AG04450 (cell line): ENCODE measurements at places on chromosomes 3 and 15.

DNA sequence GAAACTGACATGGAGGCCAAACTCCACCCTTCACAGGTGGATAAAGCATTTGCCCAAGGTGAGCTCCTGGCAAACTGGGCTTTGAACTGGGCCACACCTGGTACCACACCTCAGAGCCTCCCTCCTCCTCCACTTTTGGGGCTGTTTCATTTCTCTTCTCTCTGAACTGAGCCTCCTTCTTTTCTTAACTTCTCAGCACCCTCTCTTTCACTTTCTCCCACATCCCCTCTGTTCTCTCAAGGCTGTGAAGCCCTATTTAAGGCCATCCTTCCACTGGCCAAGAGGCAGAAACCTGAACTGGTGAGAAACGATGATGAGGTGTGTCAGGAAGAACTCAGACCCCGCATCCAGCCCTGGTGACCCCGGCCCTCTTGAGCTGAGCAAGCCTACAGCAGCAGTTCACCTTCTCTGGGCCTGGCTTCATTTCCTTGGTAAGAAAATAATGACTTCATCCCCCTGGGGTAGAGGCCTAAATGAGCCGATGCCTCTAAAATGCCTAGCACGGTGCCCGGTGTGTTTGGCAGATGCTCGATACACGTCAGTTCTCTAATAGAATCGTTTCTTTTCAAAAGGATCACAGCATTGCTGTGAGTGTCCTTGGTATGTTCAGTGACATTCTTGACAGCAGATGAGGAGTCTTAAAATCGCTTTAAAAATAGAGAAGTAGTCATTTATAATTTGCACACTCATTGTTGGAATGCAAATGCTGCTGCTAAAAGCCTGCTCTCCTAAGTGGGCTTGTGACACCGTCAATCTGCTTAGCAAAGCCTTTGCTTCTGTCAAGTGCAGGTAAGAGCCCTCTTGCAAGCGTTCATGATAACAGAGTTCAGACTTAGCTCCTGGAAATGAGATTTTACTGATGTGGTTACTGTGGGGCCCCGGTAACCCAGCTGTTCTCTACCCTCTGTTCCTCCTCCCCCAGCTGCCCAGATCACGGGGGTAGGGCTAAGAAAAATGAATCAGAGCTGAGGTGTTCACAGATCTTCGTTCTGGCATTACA lies 97.7 kb upstream of the ATP2B2 start:
- DNase-seq, result no peak

DNA sequence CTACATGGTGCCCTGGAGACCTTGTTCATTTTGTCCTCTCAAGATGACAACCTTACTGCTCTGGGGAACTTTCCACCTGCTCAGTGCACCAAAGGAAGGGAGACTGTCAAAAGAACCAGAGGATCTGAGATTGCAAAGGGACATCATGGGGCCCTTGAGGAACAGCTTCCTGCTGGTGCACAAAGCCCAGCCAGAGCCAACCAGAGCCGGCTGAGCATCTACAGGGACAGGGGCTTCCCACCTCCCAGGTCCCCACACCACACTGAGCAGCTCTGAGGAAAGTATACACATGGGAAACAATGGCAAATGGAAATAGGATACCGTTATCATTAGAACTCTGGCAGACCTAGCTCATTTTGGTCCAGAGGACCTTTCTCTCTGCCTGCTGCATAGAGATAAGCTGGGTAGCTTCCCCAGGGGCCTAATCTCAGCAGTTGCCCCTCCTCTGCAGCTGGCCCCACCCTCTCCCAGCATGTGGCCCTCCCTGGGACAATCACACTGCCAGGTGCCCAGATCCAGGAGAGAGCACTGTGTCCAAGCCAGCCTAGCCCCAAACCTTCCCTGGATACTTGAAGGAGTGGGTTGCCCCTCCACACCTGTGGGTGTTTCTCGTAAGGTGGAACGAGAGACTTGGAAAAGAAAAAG lies 123.4 kb upstream of the PRR20G start:
- DNase-seq, result no peak

DNA sequence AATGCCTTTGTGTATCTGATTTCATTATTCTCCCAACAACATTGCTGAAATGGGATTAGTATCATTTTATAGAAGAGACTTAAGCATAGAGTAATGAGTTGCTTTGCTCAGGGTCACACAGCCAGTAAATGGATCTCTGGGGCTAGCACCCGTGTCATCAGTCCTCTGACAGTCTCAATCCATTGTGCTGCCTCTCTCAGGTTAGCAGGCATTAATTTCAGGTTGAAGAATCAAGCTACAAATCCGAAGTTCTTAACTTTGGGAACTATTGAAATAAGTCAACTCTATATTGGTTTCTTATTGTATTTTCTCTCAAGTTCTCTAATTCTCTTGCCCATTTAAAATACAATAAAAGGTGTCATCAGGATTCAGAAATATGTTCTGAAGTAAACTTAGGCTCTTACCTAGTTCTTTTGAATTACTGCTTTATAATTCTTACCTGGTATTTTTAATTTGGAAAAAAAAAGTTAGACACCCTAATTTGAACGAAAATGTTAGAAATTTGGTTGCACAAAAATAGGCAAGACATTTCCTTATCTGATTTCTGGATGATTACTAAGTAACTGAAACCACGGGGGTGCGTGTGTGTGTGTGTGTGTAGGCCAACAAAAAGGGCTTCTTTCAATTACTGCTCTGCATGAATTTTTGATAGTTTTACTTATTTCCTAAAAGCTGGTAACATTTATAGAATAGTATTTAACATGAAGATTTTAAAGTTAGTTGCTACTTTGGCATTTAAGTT lies 189.8 kb downstream of the MBNL1 start:
- DNase-seq, result no peak

DNA sequence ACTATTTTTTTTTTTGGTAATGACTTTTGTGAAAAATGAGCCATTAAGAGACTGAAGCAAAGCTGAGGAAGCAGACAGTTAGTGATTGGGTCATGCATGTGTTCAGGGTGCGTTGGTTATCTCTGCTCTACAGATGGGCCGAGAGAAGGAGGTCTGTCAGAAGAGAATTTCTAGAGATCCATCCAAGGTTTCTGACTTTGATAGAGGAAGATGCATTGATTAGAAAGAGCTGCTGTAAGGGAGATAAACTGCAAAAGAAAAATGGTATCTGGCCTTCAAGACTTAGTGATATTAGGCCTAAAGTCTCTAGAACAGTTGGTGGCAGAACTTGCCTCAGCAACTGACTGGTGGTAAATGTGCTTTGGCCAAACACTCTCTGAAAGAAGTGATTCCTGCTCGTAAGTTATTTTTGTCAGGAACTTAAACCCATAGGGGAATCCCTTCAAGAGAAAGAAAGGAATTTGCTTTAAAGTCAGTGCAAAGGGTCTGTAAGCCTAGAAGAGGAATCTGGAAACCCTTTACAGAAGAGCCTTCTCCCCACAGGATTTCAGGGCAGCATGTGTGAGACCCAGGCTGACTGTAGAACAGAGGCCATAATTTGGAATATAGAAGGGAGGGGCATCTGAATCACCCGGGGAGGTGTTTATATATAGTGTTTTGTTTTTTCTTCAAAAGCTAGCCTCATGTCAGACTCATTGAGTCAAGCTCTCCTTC lies 67.8 kb downstream of the OPA1 start:
- DNase-seq, result no peak

DNA sequence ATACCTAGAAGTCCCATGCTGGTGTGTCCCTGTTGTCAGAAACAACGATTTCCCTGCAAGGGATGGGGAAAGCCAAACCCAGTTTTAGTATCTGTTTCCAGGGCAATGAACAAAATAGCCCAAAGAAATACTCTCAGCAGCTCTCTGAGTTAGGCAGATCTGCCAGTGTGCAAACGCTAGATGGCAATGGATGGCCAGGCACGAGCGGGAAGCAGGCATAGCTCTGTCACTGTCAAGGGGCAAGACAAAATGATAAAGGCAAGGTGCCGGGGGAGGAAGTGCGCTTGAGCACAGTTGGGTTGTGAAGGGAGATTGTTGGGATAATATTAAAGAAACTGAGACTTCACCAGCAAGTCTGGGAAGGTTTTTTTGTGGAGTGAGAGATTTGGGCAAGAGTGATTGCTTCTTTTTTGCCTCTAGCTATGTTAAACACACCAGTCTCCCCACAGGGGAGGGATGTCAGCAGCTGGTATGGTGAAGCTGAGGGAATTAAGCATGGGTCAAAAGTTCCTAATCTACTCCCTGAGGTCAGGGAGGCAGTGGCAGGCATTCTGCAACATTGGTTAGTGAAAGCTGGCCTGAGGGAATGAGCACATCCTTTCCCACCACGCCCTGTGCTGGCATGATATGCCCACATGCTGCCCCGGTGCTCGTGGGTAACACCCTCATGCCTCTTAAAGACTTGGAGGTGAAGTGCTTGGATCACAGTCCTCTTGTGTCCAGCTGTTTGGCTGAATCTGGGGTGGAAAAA lies 117.5 kb downstream of the PDCD6IP start:
- DNase-seq, result no peak

- no peak for DNase-seq
These were observed at the start of gene SCN5A for GRCh38 chr3:38649500-38650247. SCN5A (minus strand) TSS chr3:38649687; CDS start chr3:38633307, 16,380 bp downstream.

- DNase-seq, result no peak
These were observed 126.7 kb downstream of the SERPINI1 start for GRCh38 chr3:167862104-167862730.

- no peak for DNase-seq
These were observed 665.4 kb upstream of the CBLB start for GRCh38 chr3:106534206-106534605.

DNA sequence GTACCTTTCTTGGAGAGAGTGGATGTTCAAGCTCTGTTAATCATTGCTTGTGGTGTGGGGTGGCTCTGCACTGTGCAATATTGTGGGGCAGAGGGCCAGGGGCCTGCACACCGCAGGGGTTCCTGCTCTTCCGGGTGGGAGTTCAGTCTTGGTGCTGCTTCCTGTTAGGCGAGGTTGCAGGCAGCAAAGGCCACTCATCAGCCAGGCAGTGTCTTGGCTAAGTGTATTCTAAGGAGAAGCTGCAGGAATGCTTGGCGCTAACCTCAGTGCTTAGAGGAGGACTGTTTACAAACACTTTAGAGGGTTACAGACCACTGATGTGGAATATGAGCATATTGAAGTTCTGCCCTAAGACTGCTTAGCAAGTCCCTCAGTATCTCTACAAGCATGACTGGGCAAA lies 81.7 kb downstream of the CEP63 start:
- peak; percentile 4 for DNase-seq

DNA sequence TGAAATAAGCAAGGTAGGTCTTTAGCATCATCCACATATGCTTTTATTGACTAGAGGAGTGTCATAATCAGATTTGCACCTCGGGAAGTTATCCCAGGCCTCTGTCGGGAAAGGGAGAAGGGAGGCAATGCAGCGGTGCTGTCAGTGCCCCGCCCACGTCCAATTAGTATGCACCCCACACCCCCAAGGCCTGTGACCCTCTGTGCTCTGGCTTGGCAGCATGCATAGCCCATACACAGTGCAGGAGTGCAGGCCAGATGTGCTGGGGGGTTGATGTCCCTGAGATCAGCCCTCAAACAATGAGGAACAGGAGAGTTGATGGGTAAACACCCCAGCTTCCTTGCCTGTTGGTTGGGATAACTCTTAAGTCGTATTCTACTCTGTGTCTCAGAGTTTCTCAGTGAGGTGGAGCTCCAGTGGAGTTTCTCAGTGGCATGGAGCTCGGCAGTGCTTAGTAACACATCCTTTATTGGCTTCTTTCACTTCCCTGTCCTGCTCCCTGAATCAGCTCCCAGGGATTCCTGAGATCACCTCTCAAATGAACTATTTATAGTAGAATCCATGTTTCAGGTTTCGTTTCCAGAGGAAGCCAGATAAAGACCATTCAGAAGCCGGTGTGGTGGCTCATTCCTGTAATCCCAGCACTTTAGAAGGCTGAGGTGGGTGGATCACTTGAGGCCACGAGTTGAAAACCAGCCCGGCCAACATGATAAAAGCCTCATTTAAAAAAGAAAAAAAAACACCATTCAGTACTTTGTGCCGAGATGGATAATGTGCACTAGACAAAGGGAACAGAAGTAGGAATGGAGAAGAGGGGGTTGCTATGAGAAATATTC lies 26.7 kb upstream of the NDUFB4 start:
- no peak for DNase-seq

DNA sequence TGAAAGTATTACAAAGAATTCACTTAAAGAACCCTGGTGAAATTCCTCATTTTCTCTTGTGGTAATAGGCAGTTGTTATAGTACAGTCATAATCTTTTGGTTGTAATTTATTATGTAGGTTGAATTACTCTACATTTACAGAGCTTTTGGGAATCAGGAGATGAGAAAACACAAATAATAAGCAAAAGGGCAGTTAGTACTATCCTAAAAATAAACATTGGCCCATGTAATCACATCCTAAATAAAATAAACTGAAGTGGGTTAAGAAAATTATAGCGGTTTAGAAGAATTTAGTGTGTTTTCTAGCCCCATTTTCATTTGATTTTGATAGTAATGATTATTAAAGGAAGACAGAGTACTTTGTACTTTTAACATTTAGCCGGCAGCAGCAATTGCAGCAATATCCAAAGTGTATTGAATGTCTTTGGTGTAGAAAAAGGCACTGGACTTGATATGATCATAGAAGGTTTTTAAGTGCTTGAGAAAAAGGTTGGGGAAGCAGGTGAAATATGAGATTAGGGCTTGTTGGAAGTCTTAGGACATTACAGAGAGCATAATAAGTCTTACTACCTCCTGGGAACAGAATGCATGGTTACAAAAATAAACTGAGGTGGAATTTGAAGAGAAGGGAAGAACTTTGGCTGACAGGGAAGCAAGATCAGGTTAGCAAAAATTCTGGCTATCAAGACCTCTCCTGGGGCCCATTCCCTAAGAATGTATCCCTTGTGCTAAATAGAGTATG lies 79.9 kb downstream of the MBNL1 start:
- no peak for DNase-seq

GRCh38 chr15:74231475-74231874 lies 4.7 kb upstream of the CCDC33 start:
- no peak for DNase-seq

DNA sequence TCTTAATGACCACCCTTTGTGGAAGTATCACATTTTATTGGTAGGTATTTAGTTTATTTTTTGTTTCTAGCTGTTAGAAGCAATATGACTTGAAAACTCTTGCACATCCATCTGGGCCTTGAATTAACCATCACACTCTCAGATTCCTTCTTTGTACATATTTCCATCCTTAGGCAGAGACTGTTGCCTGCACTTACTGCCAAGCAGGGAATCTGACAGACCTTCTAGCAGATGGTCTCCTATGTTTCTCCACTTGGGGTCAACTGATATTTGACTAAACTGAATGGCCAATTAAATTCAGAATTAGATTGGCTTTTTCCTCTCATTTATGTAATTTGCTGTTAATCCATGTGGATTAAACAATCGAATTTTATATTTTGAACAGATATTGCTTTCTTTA lies 324.9 kb upstream of the TGFBR2 start:
- no peak for DNase-seq

GRCh38 chr15:58842713-58843396 lies 71.8 kb downstream of the MINDY2 start:
- no peak for DNase-seq

DNA sequence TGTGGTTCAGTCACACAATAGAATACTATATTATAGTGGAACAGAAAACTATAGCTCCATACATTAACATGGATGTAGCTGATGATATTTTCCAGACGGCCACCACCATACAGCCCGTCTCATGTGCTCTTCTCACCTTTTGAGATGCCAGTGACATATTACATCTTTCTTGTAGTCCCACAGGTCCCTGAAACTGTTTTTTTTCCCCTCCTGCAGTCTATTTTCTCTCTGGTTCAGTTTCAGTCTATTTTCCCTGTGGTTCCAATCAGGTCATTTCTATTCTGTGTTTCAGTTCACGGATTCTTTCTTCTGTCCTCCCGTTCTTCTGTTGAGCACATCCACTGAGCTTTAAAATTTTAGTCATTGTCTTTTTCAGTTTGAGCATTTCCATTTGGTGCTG lies 72.2 kb downstream of the PPCDC start:
- no peak for DNase-seq
